ENCODE measurements at places on chromosomes 16 and 17.

DNA sequence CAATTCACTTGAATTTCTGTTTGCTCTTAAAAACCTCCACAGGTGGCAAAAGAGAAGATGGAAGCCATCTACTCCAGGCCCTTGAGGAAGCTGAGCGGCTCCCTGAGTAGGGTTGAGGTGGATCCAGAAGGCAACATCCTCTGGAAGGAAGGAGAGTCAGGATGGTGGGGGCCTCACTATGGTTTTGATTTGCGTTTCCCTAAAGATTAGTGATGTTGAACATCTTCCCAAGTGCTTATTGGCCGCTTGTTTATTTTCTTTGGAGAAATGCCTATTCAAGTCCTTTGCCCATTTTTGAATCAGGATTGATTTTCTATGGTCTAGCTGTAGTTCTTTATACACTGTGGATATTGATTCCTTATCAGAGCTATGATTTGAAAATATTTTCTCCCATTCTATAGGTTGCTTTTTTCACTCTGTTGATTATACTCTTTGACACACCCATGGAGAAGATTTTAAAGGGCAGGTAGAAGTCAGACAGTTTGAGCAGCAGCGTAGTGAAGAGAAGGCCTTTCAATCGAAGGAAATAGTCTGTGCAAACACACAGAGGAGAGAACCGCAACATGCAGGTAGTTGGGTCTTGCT, 58.6 kb downstream of the WSB1 start:
- DNase-seq: no peak

DNA sequence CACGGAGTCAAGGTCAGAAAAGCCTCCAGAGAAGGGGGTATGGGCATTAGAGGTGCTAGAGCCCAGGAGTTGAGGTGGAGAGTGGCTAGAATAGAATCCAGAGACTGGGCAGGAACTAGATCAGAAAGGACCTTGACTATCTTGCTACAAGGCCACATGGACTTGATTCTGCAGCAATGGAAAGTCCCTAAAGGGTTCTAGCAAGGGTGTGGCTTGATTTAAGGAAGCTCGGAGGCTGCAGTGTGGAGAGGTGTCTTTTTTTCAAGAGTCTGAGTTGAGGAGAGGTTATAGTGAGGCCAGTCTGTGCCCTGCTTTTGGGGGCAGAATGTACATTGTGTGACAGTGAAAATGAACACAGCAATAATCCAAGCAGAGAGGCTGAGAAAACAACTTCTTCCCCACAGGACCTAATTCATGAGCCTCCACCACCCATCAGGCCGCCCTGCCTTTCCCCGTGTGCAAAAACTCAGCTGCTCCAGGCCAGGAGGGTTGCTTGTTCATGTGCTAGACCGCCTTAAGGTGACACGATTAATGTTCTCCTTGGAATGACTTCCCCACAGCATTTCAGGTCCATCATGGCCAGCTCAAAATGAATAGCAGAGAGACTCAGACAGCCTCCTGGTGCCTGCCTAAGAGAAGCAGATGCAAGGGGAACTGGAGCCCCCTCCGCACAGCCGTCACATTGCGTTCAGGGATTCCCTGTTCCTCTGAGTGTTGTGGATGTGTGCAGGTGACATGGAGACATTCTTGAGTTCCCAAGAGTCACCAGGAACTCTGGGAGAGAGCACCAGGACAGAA, 8.7 kb upstream of the BEAN1 start:
- DNase-seq: peak; percentile 33

DNA sequence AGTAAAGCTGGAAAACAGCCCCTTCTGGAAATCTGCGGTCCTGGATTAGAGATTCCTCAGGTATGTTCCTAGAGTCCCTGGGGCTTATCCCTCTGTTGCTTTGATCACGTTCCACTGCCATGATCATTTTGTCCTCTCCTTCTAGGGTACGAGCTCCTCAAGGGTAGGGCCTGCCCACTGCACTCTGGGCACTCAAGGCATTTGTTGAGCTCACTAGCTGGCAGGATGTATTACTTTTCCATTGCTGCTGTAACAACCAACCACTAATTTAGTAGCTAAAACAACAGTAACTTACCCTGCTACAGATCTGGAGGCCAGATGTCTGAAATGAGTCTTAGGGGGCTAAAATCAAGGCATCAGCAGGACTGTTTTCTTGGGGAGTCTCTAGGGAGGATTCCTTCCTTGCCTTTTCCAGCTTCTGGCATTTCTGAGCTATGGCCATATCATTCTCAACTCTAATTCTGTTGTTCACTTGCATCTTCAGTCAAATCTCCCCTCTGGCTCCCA, 65.7 kb downstream of the ARSG start:
- no peak for DNase-seq

DNA sequence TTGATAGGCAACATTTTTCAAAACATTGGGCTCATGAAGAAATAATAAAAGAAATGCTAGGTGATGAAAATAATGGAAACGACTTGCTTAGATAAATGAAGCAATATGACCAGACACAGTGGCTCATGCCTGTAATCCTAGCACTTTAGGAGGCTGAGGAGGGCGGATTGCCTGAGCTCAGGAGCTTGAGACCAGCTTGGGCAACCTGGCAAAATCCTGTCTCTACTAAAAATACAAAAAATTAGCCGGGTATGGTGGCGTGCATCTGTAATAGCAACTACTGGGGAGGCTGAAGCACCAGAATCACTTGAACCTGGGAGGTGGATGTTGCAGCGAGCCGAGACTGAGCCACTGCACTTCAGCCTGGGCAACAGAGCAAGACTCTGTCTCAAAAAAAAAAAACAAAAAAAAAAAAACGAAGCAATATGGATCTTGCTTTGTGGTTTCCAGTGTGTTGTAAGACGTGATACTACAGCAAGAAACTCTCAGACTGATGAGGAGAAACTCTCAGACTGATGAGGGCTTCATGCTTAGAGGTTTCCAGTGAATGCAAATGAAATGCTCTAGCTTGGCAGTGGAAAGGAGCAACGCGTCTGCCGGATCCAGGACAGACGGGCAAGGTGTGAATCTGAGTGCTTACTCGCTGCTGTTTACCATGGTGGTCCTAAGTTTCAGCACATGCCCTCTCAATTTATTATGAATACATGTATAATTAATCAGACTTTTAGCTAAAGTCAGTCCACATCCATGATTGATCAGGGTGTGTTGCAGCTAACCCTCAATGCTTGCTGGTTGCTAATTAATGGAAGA, 11.5 kb upstream of the IGF2BP1 start:
- DNase-seq: peak; percentile 42

GRCh38 chr17:28118362-28118761, 75.9 kb downstream of the NLK start:
- DNase-seq: no peak

DNA sequence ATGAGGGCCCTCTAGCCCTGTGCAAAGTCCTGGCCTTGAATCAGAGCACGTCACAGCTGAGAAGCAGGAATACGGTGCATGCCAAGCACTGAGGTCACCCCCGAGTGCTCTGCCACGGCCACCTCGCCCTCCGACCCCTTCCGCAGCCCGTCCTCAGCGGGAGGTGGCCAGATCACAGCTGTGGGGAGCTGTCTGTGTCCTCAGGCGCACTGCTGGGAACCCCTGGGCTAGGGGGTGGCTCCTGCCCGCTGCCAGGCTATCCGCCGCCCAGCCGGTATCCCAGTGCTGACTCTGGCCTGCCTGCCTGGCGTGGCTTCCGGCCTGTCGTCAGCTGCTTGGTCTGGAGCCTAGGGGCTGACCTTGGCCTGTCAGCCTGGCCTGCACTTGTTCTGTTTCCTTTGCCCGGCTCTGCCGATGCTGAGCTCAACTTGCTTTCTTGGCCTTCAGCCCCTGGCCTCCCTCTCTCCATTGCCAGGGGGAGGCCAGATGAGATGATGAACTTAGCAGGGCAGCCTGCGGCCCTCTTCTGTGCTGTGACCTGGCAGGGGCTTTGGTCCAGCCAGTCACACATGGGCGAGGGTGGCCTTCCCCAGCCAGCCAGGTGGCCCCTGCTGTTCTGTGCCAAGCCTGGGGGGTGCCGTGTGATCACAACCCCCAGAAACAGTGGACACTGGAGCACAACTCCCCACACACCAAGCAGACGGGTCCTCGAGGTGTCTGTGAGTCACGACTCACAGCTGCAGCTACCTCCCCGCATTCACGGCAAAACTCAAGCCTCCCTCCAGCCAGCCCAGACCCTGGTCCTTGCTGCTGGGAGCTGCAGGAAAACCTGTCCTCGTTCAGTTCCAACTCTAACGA, 77.3 kb downstream of the ZDHHC7 start:
- no peak for DNase-seq

DNA sequence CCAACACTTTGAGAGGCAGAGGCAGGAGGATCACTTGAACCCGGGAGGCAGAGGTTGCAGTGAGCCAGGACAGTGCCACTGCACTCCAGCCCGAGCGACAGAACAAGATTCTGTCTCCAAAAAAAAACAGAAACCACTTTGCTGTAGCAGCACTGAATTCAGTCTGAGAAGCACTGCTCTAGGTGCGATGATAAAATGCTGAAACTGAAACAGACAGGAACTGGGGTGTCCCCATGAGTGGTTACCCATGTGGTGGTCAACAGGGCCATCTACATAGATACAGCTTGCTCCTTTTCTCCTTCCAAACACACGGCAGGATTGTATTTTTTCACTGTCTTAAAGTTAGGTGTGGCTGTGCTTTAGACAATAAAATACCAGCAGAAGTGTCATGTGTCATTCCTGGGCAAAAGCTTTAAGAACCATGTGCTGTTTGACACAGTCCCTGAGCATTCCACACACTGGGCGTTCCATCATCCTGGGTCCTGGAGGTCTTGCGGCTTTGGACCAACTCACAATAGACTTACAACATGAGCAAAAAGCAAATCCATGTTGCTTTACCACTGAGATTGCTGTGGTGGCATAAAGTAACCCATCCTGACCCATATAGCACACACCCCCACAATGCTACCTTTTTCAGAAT, 11.5 kb downstream of the GAS7 start:
- DNase-seq: no peak

- no peak for DNase-seq
Observed at GRCh38 chr16:8047736-8048135, 542.6 kb downstream of the TMEM114 start.

- no peak for DNase-seq
Observed at GRCh38 chr16:66523861-66524354, 26.0 kb downstream of the TK2 start.

GRCh38 chr17:77891602-77892001, 66.9 kb upstream of the TNRC6C start:
- DNase-seq: no peak

- DNase-seq: no peak
Observed at GRCh38 chr16:66223176-66223780, 143.2 kb upstream of the CDH5 start.

DNA sequence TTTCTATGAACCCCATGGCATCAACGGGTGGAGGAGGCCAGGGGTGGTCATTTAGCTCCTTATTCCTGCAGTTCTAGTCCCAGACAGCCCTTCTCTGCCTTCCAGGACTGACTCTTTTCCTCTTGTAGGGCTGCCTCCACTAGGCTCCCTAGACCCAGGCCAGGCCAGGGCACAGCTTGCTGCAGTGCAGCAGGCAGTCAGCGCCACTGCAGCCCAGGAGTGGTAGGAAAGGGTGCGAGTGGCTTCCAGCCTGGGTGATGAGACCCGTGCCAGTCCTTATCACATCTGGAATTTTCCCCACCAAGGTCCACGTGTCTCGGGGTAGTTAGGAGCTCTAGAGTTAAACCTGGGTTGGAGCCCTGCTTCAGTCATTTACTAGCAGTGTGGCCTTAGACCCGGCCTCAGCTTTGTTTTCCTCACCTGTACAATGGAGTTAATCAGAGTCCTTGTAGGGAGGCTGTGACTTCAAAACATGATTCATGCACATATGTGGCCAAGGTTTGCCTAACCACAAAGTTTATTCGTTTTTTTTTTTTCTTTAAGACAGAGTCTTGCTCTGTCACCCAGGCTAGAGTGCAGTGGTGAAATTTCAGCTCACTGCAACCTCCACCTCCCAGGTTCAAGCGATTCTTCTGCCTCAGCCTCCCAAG, 4.7 kb downstream of the SLC5A11 start:
- no peak for DNase-seq

DNA sequence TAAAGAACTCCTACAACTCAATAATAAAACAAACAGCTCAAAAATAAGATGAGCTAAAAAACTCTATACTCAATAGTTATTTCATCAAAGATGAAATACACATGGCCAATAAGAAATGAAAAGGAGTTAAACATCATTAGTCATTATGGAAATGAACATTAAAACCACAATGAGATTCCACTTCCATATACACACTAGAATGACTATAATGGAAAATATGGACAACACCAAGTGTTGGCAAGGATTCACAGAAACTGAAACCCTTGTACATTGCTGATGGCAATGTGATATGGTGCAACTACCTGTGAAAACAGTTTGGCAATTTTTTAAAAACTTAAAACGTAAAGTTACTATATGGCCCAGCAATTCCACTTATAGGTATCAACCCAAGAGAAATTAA, 91.4 kb downstream of the GRIN2A start:
- DNase-seq: no peak

DNA sequence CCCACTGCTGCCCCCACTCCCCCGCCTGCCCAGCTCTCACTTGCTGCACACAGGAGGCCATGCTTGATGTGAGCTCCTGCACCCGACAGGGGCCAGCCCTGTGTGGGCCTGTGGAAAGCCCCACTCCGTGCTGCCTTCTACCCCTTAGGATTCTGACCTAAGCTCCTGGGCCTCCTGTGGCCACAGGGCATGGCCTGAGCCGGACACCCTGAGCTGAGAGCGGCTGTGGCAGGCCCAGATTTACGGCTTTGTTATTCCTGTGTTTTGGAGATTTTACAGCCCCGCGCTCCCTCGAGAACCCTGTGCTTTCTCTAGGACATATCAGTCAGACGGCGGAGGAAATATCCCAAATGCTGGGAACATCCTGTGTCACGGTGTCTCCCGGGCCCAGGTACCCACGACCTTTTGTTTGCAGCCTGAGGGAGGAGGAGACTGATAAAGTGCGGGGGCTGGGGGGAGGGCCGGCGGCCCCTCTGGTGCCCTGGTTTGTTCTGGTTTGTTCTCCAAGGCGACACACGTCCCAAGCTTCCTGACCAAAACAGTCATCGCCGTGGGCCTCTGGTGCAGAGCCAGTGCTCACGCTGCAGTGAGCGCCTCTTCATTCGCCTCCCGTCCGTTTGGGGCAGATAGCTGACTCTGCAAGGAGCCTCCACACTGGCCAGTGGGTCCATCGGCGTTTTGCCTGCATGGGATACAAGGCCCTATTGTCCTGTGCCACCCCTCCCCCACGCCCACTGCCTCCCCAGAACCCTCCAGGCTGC, 363.4 kb downstream of the C16orf95 start:
- peak; percentile 96 for DNase-seq

DNA sequence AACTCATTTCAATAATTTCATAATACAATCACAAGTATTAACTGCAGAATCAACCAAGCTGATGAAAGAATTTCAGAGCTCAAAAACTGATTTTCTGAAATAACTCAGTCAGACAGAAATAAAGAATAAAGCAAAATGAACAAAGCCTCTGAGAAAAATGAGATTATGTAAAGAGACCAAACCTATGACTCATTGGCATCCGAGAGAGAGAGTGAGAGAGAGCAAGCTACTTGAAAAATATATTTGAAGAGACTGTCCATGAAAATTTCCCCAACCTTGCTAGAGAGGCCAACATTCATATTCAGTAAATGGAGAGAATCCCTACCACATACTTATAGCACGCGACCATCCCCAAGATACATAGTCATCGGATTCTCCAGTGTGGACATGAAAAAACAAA, 1376.4 kb downstream of the CDH11 start:
- DNase-seq: no peak

- DNase-seq: peak; percentile 83
Observed at GRCh38 chr16:17474037-17474436, 3.3 kb upstream of the XYLT1 start.

- DNase-seq: no peak
Observed at GRCh38 chr17:69878661-69879060, 196.4 kb upstream of the KCNJ16 start.
